NCI-H2029 treated with DMSO at 0.1 percent for 48 hours (cell line): ENCODE measurements at places on chromosomes 12 and 14.

GRCh38 chr12:32074432-32074831 lies 32.2 kb upstream of the BICD1 start:
- DNase-seq = no peak

- no peak for DNase-seq
Observed at GRCh38 chr12:13183620-13184019, 12.9 kb upstream of the EMP1 start.

DNA sequence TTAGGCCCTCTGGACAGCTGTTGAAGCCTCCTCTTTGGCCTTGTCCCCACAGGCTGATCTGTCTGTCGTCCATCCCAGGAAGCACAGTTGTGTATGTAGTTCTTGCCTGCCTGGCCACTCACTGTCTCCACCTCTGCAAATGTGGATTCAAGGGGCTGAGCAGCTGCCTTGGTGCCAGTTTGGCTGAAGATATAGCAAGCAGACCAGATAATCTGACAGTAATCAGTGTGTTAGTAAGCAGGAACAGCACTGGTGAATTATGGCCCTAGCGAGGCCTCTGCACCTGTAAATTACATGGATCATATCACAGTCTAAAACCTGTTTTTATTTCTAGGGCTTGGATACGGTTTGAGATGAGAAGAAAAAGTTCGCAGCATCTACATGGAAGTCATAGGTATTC lies 282.5 kb upstream of the NOS1 start:
- no peak for DNase-seq

- DNase-seq = no peak
Observed at GRCh38 chr12:109981311-109981710, 14.9 kb downstream of the GIT2 start.

- DNase-seq = no peak
Observed at GRCh38 chr14:103905842-103906456, 22.3 kb upstream of the TDRD9 start.

GRCh38 chr12:30964896-30965612 lies 38.5 kb downstream of the TSPAN11 start:
- DNase-seq = no peak

DNA sequence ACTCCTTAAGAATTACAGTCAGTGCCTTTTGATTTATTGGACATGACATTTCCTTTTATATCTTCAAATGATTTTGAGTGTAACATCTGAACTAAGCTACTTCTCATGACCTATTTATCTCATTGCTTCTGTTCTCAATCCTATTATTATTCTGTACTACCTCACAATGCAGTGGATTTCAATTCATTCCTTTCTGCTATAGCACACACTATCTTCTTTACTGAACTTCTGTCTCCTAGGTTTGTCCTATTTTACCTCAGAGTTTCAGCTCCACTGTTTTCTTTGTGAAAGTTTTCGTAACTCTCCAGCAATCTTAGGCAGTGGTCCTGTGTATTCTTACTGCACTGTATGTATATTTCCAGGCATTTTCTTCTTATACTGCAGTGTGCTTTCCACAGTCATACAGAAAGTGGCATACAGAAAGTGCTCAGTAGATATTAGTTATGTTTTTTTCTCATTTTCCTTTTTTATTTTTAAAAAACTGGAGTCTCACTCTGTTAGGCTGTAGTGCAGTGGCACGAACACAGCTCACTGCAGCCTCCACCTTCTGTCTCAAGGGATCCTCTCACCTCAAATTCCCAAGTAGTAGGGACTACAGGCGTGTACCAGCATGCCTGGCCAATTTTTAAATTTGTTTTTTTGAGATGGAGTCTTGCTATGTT lies 368.6 kb upstream of the RGS6 start:
- no peak for DNase-seq

GRCh38 chr12:95967301-95967700 lies 24.2 kb downstream of the AMDHD1 start:
- DNase-seq = no peak

GRCh38 chr12:66976526-66976925 lies 292.6 kb upstream of the CAND1 start:
- DNase-seq = no peak

DNA sequence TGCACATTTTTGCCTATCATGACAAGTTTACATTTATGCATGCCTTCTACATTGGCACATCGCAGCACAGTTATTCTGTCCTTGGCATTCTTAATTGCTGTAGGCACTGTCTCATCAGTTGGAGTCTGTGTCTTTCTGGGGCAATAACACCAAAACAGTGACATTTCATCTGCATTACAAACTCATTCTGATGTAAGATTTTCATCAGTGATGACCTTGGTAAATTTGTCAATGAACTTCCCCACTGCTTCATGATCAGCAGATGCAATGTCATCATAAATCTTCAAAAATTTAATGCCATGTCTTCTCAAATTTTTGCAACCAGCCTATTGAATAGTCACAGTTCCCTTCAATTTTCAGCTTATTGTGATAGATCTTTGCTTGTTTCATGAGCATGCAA lies 85.5 kb downstream of the CAPZA3 start:
- DNase-seq = no peak

GRCh38 chr14:99968941-99969340 lies 96.3 kb upstream of the EVL start:
- DNase-seq = no peak

DNA sequence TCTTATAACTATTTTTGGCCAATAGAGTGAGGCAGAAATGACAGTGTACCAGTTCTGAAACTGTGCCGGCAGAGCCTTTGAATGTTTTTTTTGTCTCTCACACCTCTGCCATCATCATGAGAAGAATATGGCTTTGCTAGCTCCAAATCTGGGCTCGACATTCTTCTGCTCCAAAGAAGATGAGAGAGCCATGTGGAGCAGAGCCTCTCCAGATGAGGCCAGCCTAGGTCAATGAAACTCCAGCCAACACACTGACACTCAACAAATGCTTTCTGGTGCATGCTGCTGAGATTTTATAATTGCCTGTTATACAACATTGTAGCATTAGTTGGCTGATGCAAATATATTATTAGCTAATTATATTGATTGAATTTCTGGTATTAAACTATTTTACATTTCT lies 154.7 kb downstream of the SLC38A4 start:
- DNase-seq = no peak

GRCh38 chr12:6372403-6373003 lies 2.9 kb downstream of the SCNN1A start:
- DNase-seq = peak; percentile 77

GRCh38 chr14:105527381-105527825 lies 1.0 kb downstream of the TMEM121 start:
- DNase-seq = no peak

- DNase-seq = no peak
Observed at GRCh38 chr12:51171884-51172514, 936 bp downstream of the TFCP2 start.

DNA sequence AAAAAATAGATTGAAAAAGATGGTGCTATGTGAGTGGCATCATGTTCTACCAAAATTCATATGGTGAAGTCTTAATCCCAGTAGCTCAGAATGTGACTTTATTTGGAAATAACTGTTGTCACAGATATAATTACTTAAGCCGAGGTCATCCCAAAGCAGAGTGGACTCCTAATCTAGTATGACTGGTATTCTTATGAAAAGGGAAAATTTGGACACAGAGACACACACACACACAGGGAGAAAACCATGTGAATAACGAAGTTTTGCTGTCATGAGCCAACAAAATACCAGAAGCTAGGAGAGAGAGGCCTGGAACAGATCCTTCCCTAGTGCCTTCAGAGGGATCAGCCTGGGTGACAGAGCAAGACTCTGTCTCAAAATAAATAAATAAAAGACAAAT lies 62.6 kb downstream of the FAR2 start:
- no peak for DNase-seq

DNA sequence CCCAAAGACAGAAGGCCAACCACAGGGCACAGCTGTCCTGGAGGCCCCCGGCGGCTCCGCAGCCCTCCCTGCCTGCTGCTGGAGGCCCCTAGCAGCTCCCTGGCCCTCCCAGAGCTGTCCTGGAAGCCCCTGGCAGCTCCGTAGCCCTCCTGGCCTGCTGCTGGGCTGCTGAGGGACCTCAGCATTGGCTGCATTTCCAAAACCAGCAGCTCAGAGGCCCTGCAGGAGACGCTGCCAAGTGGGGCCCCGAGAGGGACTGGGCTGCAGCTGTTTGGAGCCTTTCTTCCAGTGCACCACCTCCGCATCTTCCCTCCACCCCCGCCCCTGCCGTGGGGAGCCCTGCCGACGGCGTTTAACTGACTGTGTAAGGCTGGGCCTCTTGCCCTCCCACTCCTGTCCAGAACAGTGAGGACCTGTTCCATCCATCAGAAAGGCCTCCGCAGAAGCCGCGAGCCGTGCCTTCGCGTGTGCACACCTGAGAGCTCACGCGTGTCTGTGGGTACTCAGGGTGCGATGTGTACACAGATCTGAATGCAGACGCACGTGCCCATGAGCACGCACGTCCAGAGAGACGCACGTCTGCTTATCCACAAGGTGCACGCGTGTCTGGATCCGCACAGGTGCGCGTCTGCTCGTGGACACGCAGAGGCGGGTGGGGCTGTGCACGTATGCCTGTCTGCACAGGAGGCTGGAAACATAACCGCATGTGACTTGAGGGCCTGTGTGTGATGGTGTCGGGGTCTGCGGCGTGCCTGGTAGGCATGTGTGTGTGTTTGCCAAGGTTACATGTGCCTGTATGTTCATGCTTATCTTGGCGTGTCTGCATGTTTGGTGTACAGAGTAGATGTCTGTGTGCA lies 57.0 kb upstream of the FBRSL1 start:
- no peak for DNase-seq

- no peak for DNase-seq
Observed at GRCh38 chr12:30835216-30835615, 80.5 kb upstream of the CAPRIN2 start.

DNA sequence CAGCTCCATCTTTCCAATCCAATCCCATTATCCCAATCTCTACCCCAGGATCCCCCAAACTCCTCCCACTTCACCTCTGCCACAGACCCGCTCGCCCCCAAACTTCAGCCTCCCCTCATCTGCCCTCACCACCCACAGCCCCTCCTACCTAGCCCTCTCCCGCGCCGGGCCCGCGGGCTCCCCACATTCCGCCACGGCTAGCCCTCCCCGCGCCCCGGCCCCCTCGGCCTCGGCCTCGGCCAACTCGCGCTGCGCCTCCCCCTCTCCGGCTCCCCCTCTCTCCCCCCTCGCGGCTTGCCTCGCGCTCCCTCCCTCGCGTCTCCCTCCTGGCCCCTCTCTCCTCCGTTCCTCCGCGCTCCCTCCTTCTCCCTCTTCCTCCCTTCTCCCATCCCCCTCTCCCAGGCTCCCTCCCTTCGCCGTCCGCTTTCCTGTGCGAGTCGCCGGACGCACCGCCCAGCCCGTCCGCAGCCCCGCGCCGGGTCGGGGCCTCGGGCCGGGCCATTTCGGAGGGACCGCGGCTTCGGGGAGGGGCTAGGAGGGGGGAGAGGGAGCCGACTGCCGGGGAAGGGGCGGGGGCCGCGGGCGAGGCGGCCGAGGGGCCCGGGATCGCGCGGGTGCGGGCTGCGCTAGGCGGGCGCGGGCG lies at the start of gene ATN1:
Gene ATN1, plus strand, starts transcription at position 581 of the 643 bp plus-strand sequence. CDS start 6,043 bp downstream, outside the sequence.
- DNase-seq = peak; percentile 37

GRCh38 chr12:130357241-130357640 lies 19.6 kb downstream of the PIWIL1 start:
- DNase-seq = peak; percentile 88

GRCh38 chr12:64806593-64807460 lies 17.6 kb upstream of the TBC1D30 start:
- DNase-seq = no peak

GRCh38 chr14:42802346-42802745 lies 1195.7 kb downstream of the LRFN5 start:
- DNase-seq = no peak

DNA sequence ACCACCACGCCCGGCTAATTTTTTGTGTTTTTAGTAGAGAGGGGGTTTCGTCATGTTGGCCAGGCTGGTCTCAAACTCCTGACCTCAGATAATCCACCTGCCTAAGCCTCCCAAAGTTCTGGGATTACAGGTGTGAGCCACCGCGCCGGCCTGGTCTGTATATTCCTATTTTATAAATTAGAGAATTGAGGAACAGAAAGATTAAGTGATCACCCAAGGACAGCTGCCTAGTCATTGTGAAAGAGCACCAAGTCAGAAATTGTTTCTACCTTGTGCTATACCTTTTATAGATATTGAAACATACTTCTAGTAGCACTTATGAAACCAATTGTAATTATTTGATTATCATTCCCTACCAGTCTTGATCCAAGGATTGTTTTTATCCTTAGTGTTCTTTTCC lies 1.9 kb downstream of the KNTC1 start:
- no peak for DNase-seq

- no peak for DNase-seq
Observed at GRCh38 chr14:80764496-80764895, 177.0 kb downstream of the CEP128 start.

GRCh38 chr12:34336619-34337465 lies 314.5 kb downstream of the ALG10 start:
- DNase-seq = no peak

GRCh38 chr12:13208533-13209435 lies 12.3 kb downstream of the EMP1 start:
- DNase-seq = no peak

DNA sequence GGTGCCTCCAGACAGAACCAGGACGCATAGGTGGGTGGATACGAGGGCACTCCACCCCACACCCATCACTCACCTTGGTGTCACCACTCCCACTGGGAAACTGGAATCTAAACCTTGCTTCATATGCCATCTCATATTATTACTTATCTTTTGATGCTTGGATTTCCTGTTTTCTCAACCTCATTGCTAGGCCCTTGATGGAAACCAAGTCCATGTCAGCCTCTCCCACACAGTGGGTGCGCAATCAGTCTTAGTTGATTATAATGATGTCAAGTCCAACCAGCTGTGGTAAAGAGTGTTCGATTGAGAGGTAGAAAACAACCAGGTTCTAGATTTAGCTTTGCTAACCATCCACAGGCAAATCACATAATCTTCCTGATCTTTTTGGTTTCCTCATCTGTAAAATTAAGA lies 584 bp upstream of the DDHD1 start:
- no peak for DNase-seq

- DNase-seq = no peak
Observed at GRCh38 chr14:91004987-91005386, 55.5 kb downstream of the RPS6KA5 start.

DNA sequence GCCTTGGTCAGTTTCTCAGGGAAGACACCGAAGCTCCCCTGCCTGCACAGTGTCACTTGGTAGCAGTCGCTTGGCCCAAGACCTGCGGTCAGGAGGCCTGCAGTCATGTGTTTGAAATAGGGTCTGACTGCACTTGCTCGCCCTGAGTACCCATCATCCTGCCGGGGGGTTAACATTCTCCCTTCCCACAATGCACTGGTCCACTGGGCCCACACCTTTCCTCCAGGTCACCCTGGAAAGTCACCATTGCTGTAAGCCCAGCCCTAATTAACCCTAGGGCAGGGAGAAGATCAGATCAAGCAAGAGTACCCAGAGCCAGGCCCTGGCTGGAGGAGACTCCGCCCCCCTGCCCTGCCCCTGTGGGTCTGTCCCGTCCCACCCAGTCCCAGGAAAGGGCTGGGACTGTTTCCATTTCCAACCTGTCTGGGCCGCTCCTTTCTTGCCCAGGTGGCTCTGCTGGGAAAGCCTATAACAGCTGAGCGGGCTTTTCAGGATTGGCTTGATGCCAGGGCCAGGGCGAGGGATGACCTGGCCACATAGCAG lies 87.1 kb downstream of the ZFP36L1 start:
- no peak for DNase-seq

- DNase-seq = peak; percentile 8
Observed at GRCh38 chr14:75906680-75907280, 75.0 kb downstream of the TGFB3 start.
